ENCODE measurements at places on chromosomes 2 and 18.
A peak's percentile ranks its signal among the peaks of the same experiment; 100 is the strongest.

GRCh38 chr2:26346454-26347053, at the start of gene ADGRF3:
TSS of gene ADGRF3 (minus strand) at chr2:26346789. CDS start at chr2:26346234, 555 bp downstream.
- DNase-seq, result peak; percentile 44

- no peak for DNase-seq
These were observed 20.3 kb upstream of the LAPTM4A start for GRCh38 chr2:20071397-20072383.

DNA sequence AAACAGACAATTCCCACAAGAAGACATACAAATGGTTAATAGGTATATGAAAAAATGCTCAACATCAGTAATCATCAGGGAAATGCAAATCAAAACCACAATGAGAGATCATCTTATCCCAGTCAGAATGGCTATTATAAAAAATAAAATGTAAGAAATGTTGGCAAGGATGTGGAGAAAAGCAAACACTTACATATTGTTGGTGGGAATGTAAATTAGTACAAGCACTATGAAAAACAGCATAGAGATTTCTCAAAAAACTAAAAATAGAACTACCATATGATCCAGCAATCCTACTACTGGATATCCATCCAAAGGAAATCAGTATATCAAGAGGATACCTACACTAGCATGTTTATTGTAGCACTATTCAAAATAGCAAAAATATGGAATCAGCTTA, 186.6 kb downstream of the NOL4 start:
- DNase-seq, result no peak

- no peak for DNase-seq
These were observed 23.6 kb downstream of the MLPH start for GRCh38 chr2:237510502-237511217.

- no peak for DNase-seq
These were observed 63.3 kb downstream of the COL3A1 start for GRCh38 chr2:189037518-189037917.

DNA sequence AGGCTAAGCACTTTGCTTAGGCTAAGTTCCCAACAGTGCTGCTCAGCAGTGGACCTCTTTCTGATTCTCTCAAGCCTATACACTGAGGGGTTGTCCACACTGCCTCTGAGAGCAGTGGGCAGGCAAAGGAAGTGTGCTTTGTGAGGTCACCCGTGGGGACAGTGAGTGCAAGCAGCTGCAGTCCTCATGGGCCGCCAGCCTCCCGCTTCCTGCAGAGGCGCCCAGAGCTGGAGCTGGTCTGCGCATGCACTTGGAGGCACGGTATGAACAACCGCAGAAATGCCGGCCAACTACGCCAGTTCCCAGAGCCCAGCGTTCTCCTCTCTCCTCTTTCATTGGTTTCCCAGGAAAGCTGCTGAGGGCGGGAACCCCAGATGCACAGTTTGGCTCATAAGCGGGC, 149.5 kb upstream of the DLX2 start:
- DNase-seq, result no peak

All from CD14-positive monocyte (primary cell).